T47D (cell line): ENCODE measurements at places on chromosomes 1 and 21.

DNA sequence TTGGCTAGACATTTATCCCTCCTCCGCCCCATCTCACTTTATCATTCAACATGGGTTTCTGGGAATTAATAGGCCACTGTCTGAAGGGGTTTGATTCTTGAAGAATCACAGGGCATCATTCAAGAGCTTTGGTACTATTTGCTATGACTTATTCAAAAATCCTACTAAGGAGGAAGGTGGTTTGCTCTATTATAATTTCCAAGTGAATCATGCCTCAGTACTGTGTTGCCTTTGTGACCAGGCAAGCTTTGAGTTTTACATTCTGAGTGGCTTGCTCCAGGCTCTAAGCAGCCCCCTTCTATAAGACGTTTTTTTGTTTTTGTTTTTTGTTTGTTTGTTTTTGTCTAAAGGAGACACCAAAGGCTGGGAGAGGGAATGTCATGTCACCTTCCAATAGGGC, 2.6 kb downstream of the C1orf21 start:
- DNase-seq: no peak

DNA sequence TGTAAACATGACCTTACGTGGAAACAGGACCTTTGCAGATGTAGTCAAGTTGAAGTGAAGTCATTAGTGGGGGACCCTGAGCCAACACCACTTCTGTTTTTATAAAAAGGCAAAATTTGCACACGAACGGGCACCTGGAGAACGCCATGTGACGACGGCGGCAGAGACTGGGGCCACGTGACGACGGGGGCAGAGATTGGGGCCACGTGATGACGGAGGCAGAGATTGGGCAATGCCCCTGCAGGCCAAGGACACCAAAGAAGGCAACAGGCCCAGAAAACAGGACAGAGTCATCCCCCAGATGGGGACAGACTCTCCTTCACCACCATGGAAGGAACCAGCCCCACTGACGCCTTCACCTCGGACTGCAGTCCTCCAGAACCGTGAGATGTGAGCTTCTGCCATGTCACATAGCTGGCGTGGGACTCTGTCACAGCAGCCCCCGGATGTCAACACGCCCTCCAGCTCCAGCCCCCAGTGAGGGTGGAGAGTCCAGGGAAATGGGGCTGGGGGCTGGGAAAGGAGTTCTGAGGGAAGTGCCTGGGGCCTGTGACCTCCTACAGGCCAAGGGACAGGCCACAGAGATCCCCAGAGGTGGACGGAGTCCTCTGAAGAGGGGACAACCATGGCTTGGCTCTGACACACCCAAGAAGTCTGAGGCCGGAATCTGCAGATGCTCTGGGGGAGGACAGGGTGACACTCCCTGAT, 4.0 kb downstream of the KRTAP12-4 start:
- no peak for DNase-seq

DNA sequence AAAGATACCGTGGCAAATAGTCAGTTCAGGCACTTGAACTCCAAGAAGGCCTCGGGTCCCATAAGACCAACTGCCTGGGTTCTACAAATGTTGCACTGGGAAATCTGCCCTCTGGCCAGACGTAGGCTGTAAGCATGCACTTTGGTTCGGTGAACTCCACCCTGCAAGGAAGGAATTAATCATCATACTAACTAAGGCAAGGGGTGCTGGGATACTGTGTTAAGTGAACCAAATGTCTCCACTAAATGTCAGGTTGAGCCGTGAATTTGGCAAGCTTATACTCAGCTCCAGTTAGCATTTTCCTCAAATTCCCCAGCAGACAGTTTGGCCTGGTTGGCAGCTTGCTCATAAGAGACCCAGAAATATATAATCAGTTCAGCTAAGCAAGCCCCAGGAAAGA, 385.9 kb downstream of the GPATCH2 start:
- DNase-seq: no peak

DNA sequence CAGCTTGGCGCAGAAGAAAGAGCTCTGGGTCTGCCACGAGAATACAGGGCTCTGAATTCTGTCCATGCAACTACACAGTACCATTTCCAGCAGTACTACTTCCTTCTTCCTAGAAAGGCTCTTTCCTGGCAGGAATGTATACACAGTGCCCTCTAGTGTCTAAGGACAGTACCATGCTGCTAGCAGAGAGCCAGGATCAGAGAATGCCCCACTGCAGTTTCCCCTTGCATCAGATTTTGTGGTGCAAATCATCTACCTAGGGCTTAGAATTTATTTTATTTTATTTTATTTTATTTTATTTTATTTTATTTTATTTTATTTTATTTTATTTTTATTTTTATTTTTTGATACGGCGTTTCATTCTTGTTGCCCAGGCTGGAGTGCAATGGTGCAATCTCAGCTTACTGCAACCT, 50.8 kb downstream of the PAX7 start:
- peak; percentile 79 for DNase-seq

DNA sequence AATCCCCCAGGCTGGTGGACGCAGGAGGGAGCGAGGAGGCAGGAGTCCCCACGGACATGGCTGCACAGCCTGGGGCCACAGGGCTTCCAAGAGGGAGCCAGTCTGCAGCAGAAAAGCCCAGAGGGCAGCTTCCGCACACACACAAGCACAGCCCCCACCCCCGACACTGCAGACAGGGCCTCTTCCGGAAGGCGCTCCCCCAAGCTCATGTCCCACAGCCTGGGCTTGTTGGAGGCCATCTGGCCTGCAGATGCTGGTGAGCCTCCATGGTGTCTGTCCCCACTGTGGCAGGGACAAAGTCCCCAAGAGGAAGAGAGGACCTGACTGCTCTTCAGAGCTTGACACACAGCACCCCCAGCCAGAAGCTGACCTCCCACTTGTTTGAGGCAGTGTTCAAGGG, 13.4 kb upstream of the KIAA1614 start:
- DNase-seq: no peak

DNA sequence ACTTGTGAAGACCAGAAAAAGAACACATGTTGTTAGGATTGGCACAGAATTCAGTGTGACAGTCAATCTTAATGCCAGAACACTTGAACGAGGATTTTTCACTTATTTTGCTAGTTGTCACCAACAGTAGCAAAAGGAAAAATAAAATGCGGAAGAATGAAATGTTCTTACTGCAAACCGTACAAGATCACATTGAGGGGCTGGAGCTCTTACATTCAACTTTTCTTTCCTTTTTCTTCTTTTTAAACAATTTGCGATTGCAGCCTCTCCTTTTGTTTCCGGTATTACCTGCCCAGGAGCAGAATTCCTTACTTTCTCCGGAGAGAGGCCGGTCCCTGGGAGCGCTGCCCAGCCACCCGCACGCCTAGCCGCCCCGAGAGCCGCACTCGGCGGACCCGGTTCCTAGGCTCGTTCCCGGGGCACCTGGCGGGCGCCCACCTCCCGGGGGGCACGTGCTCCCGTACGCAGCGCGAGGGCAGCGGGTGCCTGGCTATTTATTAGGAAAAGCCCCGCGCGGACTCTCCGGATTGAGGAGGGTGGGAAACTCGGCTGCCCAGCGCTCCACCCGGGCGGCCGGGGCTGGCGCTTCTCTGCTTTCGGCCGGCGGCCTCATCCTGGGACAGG, 1.2 kb upstream of the CAMTA1 start:
- no peak for DNase-seq

GRCh38 chr1:157878059-157878458, 36.5 kb upstream of the CD5L start:
- DNase-seq: peak; percentile 68

DNA sequence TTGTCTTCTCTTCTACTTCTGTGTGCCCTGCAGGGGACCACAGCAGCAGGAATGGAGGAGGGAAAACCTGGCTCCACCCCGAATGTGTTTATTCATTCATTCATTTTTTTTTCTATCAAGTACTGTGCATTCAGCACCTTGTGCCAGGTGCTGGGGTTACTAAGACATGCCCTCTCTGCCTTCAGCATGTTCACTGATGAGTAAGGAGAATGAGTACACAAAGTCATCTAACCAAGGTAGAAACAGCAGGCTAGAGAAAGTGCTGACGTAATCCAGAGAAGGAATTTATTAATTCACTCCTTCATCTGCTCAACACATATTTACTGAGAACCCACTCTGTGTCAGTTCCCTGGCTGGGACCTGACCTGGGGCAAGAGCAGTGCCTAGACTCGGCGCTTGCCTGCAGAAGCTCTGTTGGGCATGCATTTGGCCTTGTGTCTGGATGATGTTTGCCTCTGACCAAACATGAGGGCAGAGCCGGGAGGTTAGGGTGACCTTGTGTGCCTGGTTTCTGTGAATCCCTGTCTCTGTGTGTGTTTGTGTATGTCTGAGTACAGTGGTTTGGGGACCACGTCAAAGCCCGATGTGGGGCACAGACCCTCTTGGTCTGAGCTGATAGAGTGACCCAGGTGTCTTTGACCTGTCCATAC, 3.3 kb upstream of the MYOG start:
- DNase-seq: no peak

DNA sequence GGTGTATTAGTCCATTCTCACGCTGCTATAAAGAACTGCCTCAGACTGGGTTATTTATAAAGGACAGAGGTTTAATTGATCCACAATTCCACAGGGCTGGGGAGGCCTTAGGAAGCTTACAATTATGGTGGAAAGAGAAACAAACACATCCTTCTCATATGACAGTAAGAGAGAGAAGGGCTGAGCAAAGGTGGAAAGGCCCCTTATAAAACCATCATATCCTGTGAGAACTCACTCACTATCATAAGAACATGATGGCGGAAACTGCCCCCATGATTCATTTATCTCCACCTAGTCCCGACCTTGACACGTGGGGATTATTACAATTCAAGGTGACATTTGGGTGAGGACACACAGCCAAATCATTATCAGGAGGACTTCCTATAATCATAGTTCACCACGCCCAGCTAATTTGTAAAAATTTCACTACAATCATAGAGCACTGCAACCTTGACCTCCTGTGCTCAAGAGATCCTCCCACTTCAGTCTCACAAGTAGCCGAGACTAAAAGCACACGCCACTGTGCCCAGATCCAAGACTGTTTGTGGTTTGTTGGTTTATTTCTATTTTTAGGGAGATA, 164.9 kb downstream of the RERE start:
- DNase-seq: no peak

DNA sequence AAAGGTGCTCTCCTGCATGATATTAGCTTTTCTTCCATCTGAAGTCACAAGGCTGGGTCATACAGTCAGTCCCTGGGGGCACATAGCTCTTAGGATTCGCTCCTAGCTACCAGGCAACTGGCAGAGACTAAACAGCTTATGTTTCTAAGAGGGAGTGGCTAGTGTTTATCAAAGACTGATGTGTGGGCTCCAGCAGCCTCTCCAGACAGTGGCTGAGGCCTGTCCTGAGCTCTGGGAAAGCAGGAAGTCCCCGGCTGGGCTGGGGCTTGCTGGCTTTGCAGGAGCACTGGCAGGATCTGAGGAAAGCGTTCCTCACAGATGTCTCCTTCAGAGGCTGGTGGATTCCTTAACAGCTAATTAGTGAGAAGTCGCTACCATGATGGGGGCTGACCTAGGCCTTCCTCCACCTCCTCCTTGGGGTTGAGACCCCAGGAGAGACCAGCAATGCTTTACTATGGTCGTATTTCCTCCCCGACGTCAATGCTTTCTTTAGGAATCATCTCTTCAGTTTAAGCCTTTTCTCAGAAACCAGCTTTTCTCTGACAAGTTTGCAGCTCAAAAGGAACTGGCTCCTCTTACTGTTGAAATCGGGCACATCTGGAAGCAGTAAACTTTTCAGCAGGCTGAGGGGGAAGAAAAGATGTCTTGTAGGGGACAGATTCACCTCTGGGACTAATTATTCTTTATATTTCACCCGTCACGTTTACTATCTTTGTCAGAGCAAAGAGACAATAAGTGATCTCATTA, 33.5 kb upstream of the HHAT start:
- no peak for DNase-seq

GRCh38 chr1:63073309-63074306, 248.8 kb upstream of the FOXD3 start:
- no peak for DNase-seq

- no peak for DNase-seq
These were observed 28.5 kb downstream of the CCDC185 start for GRCh38 chr1:223421676-223422075.

DNA sequence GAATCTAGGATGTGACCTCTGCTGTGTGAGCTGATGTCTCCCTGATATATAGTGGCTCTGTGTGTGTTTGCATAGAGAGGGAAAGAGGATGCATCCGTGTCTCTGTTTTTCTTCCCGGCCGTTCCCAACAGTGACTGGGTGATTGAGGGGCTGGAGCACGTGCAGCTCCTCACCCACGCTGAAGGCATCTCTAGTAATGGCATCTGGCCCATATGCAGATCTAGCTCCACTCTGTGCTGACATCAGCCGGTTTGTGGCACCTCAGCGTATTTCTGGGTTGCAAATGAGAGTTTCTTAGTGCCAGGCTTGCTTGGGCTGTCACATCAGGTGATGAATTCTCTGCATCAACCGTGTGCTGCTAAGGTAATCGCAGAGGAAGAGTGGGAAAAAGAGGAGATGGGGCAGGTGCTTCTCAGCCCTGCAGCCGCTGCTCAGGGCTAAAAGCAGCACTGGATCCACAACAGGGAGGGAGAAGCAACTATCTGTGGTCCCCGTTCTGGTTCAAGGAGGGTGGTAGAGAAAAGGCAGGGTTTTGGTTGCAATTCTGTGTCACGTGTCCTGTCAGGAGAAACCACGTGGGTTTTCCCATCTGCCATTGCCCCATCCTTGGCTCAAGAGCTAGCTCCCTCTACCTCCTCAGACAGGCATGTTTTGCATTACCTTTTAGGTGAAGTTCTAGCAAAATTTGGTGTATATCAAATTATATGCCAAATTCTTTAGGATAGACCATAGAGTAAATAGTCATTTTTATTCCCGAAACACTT, 282.9 kb downstream of the PBX1 start:
- no peak for DNase-seq

DNA sequence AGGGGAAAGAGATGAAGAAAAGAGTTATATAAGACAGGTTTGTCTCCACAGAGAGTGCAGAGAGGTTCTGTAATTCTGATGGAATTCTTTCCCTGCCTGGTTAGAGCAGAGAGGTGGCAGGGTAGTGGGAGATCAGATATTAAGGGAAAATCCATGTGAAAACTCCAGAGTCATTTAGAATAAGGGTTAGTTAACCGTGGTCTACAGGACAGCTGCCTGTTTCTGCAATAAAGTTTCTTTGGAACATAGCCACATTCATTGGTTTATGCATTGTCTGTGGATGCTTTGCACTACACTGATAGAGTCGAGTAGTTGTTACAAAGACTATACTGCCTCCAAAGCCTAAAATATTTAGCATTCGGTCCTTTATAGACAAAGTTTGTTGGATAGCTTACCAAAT, 55.6 kb downstream of the LRRC8D start:
- DNase-seq: no peak

GRCh38 chr1:153778051-153778823, 3.0 kb downstream of the SLC27A3 start:
- no peak for DNase-seq

DNA sequence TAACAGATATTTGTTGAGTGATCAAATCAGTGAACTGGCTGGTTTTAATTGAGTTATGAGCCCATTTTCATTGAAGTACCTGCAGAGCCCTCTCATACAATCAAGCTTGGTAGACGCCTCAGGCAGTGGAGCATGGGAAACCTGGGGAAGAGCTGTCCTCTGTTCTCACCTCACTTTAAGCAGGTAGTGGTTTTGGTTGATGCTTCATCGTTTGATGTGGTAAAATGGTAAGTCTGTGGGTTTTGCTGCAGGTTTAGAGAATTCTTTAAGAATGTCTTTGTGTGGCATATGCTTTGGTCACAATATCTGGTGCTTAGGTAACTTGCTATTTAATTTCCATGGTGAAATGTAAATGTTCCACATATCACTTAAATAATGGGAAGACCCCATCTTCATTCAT, 10.0 kb downstream of the LAMC1 start:
- no peak for DNase-seq
